NCI-H187 treated with DMSO at 0.1 percent for 48 hours (cell line): ENCODE measurements at places on chromosomes 12 and 14.

GRCh38 chr12:128180166-128180565 lies 86.8 kb upstream of the TMEM132C start:
- no peak for DNase-seq

- no peak for DNase-seq
Measured at GRCh38 chr14:39169541-39169900, 612 bp downstream of the TRAPPC6B start.

DNA sequence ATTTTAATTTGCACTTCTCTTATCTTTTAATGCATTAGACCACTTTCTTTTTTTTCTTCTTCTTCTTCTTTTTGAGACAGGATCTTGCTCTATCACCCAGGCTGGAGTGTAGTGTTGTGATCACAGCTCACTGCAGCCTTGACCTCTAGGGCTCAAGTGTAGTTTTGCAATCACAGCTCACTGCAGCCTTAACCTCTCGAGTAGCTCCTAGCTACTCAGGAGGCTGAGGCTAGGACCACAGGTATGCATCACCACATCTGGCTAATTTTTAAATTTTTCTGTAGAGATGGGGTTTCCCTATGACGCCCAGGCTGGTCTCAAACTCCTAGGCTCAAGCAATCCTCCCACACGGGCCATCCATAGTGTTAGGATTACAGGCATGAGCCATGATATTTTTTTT lies 12.7 kb downstream of the TMED8 start:
- no peak for DNase-seq

- DNase-seq = no peak
Measured at GRCh38 chr14:96847451-96847850, 50.3 kb downstream of the VRK1 start.

- DNase-seq = no peak
Measured at GRCh38 chr14:23377573-23378563, 1.0 kb downstream of the CMTM5 start.

GRCh38 chr12:39061576-39061975 lies 156.2 kb upstream of the CPNE8 start:
- no peak for DNase-seq

DNA sequence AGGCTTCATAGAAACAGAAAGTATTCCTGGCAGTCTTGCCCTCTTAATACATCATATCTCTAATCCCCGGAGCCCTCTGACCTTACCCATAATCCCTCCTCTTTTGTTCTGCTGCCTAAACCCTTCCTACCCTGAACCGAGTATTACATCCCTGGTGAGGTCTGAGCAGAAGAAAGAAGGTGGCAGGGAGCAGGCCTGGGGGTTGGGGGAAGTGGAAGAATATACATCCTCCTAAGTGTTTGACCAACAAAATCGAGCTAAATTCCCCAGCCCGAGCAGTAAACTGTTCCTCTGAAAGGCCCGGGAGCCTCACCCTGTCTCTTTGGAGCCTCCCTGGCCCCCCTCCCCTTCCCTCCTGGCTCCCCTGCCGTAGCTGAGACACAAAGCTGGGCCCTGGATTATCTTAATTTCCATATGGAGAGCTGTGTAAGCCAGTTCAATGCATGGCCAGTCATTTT lies 192.6 kb upstream of the LHX5 start:
- no peak for DNase-seq

- DNase-seq = no peak
Measured at GRCh38 chr12:93944201-93944600, 204.2 kb upstream of the PLXNC1 start.

DNA sequence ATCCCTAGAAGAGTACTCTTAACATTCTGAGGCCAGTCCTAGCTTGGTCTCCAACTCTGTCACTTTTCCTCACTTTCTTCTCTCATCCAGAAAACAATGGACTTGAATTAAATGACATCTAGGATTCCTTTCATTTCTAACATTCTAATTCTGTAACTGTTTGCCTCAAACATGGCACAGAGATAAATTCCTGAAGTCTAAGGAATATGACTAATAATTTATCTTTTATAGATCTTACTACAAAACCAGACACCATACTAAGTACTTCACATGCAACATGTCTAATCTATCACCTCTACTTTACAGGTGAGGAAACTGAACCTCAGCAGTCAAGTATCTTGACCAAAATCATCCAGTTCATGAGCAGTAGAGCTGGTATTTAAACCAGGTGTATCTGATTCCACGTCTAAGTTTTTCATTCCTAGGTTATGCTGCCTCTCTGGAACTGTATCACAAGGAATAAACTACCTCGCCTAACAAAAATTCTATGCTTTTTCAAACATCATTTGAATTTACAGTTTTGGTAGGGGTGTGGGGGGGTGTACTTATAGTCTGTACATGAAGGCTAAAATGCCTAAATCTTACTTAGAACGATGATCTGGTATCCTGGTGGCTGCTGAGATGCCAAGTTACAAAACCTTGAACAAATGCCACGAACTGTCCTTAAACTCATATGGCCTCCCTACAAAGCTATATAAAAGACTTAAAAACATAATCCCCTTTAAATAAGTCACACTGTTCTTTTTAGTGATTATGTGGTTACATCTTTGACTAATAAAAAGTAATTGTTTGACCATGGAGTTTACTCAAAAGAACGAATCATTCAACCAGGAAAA lies 41.6 kb downstream of the ATXN2 start:
- DNase-seq = no peak

DNA sequence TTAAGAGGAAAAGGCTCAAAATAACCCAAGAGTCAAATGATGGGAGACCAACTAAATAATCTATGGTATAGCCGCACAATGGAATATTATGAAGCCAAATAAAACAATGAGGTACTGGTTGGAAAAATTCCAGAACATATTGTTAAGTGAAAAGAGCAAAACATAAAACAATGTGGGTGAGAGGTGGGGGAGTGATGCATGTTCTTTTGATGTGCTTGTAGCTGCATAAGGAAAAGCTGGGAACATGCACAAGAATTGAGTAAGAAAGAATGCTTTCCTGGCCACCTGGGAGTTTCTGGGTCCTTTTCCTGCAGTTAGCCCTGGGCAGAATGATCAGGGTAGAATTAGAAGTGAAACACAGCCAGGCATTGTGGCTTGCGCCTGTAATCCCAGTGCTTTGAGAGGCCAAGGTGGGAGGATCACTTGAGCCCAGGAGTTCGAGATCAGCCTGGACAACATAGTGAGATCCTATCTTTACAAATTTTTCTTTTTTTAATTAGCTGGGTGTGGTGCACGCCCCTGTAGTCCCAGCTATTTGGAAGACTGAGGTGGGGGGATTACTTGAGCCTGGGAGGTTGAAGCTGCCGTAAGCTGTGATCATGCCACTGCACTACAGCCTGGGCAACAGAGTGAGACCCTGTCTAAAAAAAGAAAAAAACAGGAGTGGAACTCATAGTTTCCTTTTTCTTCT lies 7.9 kb downstream of the ABCB9 start:
- no peak for DNase-seq

DNA sequence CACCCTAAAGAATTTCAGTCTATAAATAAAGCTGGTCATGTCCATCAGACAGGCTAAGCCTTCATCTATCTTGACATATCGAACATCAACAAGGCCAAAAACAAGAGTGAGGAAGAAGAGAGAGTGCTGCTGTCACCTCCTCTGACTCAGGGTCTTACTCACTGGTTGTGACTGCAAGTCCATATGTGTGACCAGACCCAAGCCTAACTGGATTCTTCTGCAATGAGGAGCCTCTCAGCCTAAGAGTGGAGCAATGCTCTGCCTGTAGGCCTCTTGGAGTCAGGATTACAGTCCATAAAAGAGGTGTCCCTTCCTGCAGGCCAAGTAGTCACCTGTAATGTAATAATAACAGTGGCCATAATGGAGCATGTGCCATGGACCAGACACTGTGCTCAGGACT lies 121.2 kb upstream of the SLC35F4 start:
- no peak for DNase-seq

GRCh38 chr12:47207829-47208248 lies 128.1 kb upstream of the AMIGO2 start:
- DNase-seq = no peak

DNA sequence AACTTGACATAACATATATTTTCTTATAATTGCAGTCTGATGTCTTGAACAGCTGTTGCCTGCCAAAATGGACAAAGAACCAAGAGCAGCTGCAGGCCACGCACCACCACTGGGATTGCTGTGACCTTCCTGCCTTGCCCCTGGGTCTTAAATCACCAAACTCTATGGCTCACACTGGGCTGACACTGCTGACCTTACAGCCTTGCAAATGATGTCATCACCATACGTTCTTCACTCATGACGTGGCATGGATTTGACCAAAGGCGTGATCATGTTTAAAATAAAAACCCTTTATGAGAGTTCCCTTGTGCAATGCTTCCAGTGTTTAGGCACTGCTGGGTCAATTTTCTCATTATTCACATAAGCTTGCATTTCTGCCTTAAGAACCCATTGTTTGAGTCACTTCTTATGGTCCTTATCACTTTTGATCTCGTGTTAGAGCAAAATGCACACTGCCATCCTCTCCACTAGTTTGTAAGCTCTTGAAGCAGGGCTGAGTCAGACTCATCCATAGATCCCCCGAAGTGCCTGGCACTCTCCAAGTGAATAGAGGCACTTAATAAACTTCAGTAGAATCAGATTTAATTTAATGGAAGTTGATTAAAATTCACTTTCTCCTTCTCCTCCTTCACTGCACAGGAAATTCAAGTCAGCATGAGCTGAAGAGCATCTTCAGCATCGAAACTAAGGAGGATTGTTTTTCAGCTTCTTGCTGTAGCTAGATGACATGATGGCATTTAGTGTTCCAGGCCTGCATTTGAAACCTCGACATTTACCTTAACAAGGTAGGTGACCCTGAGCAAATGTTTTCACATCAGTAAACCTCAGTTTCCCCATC lies 132.4 kb upstream of the PZP start:
- no peak for DNase-seq

- no peak for DNase-seq
Measured at GRCh38 chr12:115147916-115148315, 463.9 kb upstream of the TBX3 start.

DNA sequence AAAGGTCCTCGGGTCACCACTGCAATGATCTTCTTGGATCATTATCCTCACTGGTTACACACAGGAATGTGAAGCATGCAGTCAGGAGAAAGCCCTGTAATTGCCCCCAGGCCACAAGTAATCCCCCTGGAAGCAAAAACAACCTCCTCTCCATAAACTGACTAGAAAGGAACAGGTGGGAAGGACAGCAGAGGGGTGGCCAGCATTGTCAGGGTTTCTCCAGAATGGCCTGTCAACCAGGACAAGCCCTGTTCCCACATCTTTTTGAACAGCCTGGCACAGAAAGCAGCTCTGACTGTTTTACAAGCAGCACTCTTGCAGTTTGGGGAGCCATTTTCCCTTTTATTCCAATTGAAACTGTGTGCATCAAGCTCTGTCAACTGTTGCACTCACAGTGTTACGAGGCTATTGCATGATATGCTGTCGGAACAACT lies 36.1 kb downstream of the TMCC3 start:
- no peak for DNase-seq

GRCh38 chr12:110122929-110123328 lies 1.2 kb upstream of the IFT81 start:
- DNase-seq = no peak

DNA sequence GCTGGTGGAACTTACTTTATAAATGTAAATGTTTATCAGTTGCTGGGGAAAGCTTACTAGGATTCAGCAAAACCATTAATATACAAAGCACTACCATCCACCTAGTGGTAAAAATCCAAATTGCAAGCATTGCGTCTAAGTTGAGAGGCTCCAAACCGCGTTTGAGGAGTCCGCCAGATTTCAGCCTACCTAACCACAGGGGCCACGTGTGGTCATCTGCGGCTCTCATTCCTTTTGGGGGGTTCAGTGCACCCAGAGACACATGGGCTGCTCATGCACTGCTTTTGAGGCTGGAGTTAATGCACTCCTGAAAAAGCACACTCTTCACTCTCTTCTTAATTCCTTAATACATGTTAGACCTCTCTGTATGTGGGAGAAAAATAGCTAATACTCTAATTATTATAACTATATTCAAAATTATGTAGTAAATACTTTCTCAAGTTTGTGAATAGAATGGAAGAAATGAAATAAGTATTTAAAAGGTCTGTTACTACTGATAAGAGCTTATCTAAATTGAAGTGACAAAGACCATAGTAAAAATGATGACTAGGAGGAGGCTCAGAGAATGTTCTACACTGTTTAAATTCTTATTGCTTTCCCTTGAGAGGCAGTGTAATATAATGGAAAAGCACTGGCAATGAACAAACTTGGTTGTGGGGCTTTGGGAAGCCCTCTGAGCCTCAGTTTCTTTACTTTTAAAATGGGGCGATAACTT lies 41.4 kb upstream of the MANSC4 start:
- no peak for DNase-seq

DNA sequence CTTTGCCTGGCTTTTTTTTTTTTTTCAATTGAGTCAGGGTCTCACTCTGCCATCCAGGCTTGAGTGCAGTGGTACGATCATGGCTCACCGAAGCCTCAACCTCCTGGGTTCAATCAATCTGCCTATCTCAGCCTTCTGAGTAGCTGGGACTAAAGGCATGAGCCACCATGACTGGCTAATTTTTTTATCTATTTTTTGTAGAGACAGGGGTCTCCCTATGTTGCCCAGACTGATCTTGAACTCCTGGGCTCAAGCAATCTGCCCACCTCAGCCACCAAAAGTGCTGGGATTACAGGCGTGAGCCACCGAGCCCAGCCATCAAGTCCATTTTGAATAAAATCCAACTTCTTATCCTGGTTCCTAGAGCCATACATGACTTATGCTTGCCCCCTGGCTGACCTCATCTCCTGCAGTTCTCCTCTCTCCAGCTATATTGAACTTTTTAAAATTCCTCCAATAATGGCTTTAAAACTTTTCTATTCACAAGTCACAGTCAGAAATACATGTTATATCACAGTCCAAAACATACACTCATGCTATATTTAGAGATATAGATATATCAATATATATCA lies 10.4 kb upstream of the RND1 start:
- no peak for DNase-seq

GRCh38 chr14:89027097-89027740 lies 202.8 kb downstream of the TTC8 start:
- no peak for DNase-seq

DNA sequence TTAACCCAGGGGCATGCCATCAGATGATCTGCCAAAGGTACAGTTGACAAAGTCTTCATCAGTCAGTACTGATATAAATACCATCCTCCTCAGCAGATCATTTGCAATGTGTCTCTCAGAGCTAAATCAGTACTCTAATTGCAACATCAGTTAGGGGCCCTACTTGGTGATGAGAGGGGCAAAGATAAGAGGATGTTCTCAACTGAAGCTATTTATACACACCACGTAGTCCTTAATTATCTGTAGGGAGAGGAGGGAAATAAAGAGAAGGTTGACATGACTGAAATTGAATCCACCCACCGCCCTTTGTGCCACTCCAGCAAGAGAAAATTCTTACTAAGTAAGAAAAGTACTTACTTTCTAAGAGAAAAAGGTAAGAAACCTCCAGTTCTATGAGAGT lies 157.8 kb upstream of the NUDT4 start:
- no peak for DNase-seq

- no peak for DNase-seq
Measured at GRCh38 chr14:50006141-50006540, 110.2 kb downstream of the VCPKMT start.
